ENCODE measurements at places on chromosomes 2 and 18.

DNA sequence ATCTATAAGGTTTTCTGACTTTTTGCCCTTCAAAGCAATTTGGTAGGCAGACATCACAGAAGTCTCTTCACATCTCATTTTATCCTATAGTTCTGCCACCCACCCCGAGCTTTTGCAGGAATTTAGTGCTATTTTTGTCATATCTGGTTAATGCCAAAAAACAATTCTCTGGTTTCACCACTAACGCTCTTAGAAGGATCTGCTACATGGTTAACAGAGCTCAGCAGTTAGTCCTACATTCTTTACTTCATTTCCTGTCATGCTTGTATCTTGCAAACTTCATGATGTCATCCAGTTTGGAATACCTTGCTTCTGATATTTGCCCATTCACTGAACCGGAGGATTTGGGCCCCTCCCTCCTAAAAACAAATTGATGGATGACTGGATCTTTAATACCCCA, 116.8 kb upstream of the SERPINE2 start:
- DNase-seq = no peak

GRCh38 chr2:128654408-128654807, 335.7 kb upstream of the HS6ST1 start:
- DNase-seq = no peak

DNA sequence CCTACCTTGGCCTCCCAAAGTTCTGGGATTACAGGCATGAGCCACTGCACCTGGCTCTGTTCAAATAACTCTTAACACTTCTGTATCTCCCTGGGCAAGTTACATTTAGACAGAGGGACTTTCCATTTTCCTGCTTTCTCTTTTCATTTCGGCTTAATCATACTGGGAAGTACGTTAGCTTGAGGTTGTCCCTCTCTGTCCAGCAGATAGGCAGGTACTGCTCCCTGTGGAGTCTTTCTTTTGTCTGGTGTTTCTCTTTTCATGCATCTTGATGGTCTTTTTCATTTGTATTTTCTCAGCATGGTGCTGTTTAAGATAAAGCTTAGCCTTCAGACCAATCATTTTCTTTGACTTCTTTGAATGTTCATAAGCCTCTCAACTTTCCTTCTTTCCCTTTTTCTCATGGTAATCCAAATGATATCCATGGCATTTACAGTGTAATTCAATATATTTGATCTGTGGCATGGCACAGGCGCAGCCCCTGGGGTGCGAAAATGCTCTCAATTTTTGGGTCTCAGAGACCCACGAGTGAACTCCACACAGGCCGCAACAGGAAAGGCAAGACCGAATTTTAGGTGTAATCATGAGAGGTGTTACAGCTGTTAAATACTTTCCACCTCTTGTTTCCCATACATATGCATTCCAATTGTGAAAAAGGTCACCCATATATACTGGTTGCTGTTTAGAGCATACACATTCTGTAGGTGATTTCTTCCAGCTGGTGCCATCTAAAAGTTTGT, 99.9 kb upstream of the MYO3B start:
- no peak for DNase-seq

DNA sequence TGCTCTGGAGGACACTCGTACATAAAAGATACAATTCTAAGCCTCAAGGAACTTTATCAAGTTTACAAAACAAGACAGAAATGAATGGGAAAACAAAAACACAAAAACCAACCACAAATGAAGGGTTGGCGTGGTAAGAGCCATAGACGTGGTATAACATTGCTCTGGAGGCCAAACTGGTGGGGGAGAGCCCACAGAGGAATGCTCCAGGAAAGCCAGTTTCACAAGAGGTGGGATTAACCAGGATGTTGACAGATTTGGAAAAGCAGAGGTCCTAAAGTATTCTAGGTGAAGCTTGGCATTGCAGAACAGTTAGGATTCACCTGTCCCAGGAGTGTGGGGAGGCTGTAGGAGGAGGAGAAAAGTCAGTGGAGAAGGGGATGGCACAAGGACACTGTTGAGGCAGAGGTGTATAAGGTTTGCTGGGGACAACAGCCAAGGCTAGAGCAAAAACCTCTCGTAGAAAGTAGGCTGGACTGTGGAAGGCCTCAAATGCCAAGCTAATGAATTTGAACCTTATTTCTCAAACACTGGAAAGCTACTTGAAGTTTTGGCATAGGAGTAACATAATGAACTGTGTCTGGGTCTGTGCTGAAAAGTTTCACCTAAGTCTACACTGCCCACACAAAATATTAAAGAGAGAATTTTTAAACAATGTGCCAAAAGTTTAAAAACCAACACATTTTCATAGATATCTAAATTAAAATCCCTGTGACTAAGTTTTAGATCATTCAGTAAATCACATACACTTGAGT, 135.1 kb downstream of the THADA start:
- DNase-seq = no peak

DNA sequence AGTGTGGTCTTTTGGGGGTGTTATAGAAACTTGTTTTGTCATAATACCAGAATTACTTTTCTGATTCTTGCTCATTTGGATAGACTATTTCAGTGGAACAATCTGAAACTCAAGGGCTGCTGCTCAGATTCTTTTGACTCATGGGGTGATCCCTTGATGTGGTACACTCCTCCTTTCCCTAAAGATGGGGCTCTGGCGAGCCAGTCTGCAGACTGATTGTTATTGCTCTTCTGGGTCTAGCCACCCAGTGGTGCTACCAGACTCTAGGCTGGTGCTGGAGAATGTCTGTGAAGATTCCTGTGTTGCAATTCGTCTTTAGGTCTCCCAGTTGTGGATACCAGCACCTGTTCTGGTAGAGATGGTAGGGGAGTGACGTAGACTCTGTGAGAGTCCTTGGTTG, 4.2 kb upstream of the MARS2 start:
- DNase-seq = no peak

DNA sequence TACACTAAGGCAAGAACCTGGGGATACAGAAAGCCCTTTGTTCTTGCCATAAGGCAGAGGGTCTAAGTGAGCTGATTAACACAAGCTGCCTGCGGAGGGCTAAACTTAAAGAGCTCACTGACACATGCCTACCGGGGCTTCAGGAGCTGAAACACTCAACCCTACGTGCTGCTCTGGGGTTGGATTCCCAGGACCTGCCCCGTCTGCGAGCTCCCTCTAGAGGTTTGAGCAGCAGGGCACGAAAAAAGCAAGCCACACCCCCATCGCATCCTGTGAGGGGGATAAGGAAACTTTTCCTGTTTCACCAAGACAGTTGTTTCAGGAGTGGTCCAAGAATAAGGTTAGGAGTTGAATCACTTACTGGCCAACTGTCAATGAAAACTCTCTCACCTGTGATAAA, 562.1 kb downstream of the TMX3 start:
- DNase-seq = no peak

GRCh38 chr2:156452971-156453370, 16.8 kb downstream of the GPD2 start:
- DNase-seq = no peak

- DNase-seq = no peak
Observed at GRCh38 chr2:203861197-203861596, 6.4 kb upstream of the CTLA4 start.

- no peak for DNase-seq
Observed at GRCh38 chr2:70531419-70532086, 22.1 kb downstream of the TGFA start.

GRCh38 chr2:28082131-28082530, 191.6 kb downstream of the BABAM2 start:
- DNase-seq = no peak

Measured in activated T-cell treated with anti-CD3 and anti-CD28 coated beads, Interleukin-2, amount 50 U/mL, for 1 hour (primary cell).